Stimulated activated CD8-positive, alpha-beta memory T cell treated with anti-CD3 and anti-CD28 coated beads, Interleukin-4, amount 100 ng/mL, for 1 hour (primary cell): ENCODE measurements at places on chromosomes 3 and 15.

- DNase-seq = no peak
These were observed 131.7 kb upstream of the PLXND1 start for GRCh38 chr3:129738172-129738571.

GRCh38 chr3:144663456-144664436 is 692.1 kb downstream of the DIPK2A start:
- no peak for DNase-seq

- DNase-seq = no peak
These were observed 755.7 kb upstream of the ALCAM start for GRCh38 chr3:104610730-104611652.

GRCh38 chr3:111033470-111034050 is 38.1 kb upstream of the NECTIN3 start:
- no peak for DNase-seq

DNA sequence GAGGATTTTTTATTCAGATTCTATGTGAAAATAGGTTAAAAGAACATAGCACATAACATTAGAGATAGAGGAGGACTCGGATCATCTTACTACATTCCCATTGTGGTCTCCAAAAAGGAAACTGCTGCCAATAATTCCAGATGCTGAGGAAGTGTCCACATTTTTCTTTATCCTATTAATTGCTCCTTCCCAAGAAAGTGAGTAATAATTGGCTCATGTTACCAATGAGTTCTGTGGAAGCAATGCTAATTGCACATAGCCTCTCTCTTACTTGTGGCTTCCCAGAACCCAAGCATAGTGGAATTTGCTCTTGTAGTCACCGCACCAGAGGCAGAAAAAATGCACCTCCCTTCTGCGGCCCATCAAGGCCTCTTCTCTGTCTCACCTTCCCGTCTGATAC is 208.4 kb downstream of the PLOD2 start:
- DNase-seq = no peak

DNA sequence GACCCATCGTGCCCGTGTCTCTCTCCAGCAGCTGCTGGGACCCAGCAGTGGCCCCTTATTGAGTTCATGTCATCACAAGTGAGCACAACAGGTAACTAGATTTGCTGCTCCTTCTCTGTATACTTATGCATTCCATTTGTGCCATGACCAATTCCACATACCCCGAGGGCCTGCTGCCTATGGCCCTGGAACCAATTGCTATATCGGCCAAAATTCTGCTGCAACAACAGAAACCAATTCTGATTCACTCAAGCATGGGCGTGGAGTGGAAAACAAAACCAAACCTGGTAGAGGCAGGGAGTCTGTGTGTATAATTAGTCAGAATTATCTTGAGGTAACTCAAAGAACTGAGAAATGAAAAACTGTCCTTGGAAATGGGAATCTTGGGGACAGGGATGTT is 516.6 kb downstream of the EPHB1 start:
- DNase-seq = no peak

GRCh38 chr3:72195895-72196294 is 410.9 kb upstream of the PROK2 start:
- DNase-seq = no peak

DNA sequence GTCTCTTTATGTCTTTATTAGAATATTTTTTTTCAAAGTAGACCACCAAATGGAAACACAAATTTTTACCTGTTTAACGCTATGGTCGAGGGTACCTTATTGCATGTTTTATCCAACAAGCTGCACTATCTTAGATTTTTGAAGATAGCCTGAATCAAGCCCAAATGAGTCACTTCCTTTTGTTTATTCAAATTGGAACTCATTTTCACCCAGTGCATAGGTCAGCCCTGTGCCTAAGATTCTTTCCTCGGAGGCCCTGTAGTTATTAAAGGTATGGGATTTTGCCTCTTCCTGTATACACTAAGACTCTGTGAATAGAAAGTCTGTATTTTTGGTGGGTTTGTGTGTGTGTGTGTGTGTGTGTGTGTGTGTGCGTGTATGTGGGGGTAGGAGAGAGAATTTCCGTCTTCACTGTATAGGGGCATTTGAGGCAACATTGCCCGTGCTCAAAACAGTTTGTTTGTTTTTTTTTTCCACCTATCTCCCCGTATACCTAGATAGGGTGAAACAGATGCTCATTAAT is 358.0 kb upstream of the CADM2 start:
- DNase-seq = no peak

DNA sequence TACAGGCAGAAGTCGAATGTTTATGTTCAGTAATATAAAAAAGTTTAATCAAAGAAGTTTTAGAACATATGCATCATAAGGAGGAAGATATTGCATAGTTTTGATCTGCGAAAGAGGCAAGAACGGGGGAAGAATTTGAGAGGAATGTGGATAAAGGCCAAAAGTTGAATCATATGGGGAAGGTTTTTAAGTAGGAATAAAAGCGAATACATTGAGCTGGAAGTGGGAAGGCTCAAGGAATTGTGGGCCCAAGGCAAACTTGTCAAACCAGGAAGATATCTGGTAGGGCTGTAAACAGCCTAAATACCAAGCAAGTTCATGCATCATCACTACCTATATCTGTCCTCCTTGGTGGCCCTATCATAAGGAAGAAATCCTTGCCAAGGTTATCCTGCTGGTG is 186.9 kb downstream of the MAGI1 start:
- DNase-seq = no peak

GRCh38 chr3:138921316-138922292 is 25.3 kb downstream of the FOXL2 start:
- DNase-seq = no peak

DNA sequence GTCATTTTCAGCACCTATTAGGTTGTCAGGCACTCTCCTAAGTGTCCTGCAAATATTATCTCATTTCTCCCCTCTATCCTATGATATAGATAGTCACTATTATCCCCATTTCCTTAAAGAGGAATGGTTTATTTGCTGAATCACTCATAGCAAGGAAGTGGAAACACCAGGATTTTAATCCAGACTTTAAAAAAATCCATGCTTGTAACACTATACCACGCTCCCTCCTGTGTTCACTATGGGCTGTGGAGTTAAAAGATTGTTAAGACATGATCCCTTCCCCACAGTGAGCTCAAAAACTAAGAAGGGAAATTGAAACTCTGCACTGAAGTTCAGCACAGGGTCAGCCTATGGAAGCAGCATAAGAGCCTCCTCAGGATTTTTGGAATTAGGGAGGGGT is 60.2 kb downstream of the TMEM39A start:
- DNase-seq = no peak

DNA sequence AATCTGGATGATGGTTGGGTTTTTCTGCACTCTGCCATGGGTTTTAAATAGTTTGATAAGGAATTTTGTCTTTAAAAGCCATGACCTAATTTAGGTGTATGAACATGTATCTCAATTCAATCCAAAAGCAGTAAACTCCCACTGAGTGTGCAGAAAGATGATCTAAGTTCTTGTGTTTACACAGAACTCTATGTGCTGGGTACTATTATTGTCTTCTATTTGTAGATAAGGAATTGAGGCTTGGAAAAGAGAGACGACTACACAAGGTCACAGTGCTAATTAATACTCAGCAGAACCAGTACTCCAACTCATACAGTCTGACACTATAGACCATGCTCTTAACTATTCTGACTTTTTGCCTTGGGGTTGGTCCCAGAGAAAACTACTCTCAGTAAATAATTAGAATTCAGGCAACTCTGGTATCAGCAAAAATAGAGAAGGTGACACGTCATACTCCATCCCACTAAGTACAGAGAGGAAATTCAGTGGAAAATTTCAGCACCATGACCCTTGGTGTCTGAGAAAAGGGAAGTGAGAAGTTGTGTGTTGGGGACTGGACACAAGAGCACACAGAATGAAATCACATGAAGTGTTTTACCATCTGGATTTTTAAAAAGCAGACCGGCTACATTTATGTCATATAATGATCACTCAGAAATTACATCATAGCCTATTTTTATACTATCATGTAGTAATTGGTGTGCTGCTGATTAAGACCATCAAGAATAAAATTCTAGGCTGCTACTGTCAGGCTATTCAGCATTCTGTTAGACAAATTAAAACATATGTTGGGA is 18.3 kb upstream of the MYH15 start:
- DNase-seq = no peak

DNA sequence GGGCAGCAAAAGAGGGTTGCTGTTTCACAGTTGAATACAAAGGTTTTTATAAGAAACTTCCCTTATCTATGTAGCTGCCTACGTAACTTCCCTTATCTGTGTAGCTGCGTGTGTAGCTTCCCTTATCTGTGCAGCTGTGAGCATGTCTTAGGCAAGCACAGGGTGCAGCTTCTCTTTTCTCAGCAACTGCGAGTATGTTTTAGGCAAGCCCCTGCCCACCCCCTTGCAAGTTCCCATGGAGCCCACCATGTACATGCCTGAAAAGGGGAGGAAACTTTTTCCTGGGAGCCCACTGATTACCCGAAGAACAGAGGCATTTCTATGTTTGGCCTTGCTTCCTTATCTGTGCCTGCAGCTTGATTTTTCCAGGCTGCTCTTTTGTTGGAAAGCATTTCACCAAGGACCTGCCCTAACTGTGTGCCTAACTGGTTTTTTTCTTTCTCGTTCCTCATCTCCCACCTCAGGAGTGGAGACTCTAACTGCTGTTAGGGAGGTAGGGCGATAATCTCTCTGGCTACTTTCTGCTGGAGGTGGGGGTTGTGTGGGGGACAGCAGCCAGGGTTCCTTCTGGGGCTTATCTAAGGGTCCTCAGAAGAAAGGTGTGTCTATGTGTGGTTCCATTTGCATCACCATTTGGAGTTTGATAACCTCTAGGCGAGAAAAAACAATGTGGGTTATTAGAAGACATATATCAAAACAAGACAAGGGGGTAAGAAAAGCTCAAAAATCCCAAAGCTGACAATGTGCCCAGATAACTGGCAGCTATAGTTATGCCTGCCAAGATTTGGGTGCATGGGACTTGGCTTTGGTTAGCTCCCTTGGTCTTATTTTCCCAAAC is 26.0 kb downstream of the SORD start:
- DNase-seq = no peak

GRCh38 chr3:190036631-190037030 is 84.1 kb downstream of the P3H2 start:
- no peak for DNase-seq

DNA sequence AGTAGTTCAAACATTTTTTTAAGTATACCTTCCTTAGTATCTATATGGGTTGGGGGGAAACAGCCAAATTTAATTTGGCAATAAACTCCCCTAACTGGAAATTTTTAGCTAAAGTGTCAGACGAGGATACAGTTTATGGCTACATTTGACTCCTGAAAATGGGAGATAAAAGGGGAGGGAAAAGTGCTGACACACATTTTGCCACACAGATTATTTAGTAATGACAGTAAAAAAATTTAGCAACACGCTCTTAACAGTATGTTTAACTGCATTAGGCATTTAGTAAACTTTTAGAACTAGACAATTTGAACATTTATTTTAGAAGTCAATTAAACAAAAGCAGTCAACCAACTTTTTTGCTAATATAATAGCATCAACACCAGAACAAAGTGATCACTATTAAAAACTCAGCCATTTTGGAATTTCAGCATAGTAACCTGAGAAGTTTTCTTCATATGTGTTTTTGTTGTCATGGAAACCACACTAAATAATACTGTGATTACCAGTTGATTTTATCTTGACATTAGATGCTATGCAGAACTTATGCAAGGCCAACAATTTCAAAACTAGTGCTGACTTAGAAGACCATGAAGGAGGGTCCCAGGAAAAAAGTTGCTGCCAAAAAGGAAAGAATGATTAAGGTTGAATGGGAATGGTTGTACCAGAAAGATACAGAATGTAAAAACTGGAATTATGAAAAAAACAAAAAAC is 47.0 kb upstream of the TFG start:
- no peak for DNase-seq

GRCh38 chr3:177553579-177553978 is 356.3 kb upstream of the TBL1XR1 start:
- no peak for DNase-seq

DNA sequence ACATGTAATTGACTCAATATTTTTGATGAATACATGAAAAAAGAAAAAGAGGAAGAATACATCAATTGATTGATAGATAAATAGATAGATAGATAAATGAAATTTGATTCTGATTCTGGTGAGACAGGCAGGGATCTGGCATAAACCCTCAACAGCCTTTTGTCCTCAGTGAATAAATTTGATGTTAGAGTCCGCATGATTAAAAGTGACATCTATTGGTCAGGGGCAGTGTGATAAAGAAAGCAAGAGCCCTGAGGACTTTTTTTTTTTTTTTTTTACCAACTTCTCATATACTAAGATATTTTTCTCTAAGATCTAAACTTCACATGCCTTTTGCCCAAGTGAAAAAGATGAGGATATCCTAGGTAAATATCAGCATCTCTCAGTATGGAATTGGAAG is 216.4 kb downstream of the LRRC3B start:
- no peak for DNase-seq

DNA sequence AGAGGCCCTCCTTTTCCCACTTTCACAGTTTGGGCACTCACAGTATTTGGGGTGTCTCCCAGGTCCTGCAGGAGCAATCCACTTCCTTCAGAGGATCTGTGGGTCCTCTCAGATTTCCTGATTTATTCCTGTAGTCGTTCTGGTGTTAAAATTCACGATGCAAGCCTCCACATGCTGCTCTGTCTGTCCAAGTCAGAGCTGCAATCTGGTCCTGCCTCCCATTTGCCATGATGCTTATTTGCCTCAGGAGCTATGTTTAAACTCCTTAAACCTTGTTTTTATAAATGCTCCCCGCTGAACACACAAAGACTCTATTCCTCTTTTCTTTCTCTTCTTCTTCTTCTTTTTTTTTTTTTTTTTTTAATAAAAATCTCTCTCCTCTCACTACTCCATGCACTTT is 558.7 kb upstream of the NECTIN3 start:
- no peak for DNase-seq

- DNase-seq = no peak
These were observed 548.2 kb downstream of the FHIT start for GRCh38 chr3:60703008-60703407.
